ENCODE measurements at places on chromosomes 1 and 21.

DNA sequence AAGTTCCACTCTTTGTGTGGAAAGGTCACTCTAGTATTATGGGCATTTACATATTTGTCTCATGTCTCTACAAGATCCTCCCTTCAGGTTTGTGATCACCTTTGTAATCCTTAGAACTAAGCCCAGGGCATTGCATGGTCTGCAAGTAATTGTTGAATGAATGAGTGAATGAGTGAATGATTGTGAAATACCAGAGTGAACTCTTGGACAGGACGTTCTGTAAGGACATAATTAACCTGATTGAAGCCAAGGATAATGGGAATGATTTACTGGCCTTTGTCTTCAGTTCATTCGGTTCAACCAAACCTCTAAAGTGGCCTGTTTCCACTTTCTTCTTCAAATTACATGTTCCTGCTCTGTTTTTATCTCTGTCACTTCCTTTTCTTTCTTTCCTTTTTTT, 83.0 kb upstream of the TSPAN2 start:
- DNase-seq, result no peak

DNA sequence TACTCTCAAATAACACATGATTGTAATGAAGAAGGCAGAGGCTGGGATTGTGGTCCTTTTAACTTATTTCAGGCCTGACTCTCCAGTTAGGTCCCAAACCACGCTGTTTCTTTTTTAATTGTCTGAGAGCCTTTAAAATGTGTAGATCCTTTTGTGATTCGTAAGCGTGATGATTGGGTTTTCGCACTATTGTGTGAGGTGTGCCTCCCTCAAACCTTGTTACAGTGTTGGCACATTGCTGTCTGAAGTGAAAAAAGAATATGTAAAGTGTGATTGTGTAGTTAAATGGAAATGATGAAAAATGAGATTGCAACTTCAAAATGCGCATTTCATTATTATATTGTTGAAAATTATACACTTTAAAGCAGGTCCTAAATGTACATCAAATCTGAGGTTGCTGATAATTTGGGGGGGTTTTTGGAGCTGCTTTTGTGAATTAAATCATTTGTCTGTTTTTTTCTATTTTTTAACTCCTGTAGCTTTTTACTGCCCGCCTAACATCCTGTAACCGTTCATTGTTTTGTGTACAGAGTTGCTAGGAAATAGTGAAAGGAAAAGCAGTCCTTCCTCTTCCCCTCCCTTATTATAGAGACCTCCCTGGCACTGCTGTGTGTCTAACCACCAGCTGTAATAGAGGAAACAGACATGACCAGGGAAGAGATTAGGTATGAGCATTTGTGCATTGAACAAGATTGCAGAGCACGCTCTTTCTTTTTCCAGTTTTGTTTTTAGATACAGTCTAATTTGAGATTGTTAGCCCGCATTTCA, 43.3 kb downstream of the IARS2 start:
- no peak for DNase-seq

- DNase-seq, result no peak
Measured at GRCh38 chr1:216270086-216270773, 153.0 kb downstream of the USH2A start.

DNA sequence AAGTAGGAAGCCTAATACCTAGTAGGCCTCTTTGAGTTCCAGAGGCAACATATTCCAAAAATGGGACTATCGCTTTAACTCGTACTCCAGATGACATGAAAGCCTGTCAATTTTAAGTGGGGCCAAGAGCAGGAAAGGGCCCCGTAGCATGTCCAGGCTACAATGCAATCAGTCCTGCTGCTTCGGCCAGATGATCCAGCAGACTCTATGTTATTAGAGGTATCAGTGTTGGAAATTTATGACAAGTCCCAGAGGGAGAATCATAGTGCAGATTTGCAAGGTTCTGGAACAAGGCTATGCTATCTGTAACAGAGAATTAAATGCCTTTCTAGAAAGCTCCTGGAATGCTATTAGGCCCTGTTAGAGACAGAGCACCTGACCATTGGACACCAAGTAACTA, 56.7 kb upstream of the SRP9 start:
- DNase-seq, result no peak

- DNase-seq, result no peak
Measured at GRCh38 chr1:41622859-41623732, 138.6 kb upstream of the EDN2 start.

- peak; percentile 69 for DNase-seq
Measured at GRCh38 chr1:119713749-119714456, 2.2 kb downstream of the PHGDH start.

DNA sequence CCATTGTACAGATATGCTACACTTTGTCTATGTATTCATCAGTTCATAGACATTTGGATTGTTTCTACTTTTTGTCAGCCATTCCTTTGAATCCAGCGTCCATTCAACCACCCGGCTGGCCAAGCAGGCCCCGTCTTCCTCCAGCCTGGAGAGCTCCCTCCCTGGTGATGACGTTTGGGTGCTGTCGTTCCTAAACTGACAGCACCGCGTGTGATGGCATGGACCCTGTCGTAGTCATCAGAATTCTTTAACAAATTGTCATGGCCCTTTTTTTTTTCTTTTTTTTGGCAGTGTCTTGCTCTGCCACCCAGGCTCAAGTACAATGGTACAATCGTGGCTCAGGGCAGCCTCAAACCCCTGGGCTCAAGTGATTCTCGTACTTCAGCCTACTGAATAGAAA, 138.6 kb upstream of the ERRFI1 start:
- DNase-seq, result no peak

- DNase-seq, result no peak
Measured at GRCh38 chr1:232328486-232329102, 301.3 kb downstream of the SIPA1L2 start.

- DNase-seq, result no peak
Measured at GRCh38 chr1:160724465-160725242, 13.0 kb upstream of the CD48 start.

- no peak for DNase-seq
Measured at GRCh38 chr1:204181116-204181515, 15.0 kb upstream of the REN start.

- no peak for DNase-seq
Measured at GRCh38 chr1:17795081-17795809, 40.1 kb downstream of the ACTL8 start.

DNA sequence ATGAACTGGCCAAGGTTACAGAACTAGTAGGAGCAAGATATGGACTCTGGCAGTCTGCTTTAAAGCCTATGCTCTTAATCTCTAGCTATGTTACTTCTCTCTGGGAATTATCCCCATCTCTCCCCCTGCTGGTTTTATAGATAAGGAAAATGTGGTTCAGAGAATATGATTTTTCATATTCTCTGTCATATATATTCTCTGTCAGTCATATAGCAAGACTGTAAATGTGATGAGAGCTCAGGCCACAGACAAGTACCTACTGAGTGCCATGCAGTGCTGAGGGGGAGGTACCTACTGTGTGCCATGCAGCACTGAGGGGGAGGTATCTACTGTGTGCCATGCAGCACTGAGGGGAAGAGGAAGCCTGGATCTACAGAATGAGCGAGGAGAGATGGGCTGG, 220.3 kb upstream of the FGGY start:
- peak; percentile 60 for DNase-seq

DNA sequence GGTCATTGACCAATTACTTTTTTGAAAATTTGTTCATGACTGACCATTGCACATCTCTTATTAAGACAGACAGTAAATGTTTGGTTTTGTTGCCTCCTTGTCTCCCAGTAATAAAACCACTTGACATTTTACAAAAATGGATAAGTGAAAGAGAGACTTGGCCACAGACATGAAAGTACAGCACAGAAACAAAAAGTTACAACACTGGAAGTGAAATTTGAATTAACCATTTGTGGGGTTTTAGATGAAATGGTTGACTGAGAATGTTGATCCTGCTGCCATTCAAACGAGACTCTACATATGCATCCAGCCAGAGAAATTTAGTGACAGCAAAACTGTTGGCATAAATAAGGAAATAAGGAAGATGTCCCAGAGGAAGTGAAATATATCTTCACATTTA, 79.3 kb upstream of the B3GALT2 start:
- no peak for DNase-seq

- DNase-seq, result no peak
Measured at GRCh38 chr1:236419502-236419901, 25.4 kb downstream of the EDARADD start.

GRCh38 chr1:161171191-161171590, 5.0 kb downstream of the PPOX start:
- no peak for DNase-seq

DNA sequence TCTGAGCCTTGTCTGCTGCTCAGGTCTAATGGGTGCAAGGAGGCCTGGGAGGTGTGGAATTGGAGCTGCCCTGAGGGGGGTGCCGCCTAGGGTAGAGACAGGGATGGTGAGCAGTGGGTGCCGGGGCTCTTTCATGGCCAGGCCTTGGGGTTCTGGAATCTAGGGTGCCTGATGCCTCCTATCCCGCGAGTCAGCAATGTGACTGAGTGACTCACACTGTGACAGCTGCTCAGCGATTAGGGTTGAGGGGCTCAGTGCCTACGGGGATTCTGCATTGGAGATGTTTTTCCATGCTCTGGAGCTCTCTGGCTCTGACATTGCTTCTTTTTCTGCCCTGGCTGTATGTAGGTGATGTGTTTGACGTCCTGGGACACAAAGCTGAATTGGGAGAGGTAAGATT, 16.8 kb downstream of the ATP8B2 start:
- no peak for DNase-seq

DNA sequence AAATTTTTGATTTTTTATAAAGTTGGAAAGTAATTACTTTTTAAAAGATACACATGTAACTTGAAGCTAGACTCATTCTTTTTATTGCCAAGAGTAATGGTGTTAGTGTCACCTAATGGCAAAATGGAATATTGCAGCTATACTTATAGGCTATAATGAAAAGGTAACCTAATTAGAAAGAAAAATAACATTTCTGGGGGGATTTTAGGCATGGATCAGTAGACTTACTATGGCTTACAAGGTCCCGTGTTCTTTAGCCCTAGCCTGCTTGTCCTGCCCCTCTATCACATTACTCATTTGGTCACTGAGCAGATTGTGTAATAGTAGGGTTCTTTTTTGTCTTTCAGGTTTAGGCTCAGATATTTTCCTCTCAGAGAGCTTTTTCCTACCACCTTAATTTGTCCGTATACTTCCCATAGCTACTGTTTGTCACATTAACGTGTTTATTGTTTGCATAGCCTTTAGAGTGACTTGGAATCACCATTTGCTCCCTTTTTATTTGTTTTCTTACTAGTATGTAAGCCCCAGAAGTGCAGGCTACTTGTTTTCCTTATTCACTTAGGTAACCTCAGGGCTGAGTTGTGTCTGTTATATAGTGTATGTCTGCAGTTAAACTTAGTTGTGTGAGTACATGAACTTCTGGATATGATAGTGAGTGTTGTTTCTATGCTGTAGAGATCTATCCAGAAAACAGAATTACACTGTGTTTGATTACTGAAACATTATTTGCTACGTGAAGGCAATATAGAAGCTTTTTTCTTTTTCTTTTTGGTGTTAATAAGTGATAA, 58.7 kb downstream of the RABGAP1L start:
- peak; percentile 68 for DNase-seq

DNA sequence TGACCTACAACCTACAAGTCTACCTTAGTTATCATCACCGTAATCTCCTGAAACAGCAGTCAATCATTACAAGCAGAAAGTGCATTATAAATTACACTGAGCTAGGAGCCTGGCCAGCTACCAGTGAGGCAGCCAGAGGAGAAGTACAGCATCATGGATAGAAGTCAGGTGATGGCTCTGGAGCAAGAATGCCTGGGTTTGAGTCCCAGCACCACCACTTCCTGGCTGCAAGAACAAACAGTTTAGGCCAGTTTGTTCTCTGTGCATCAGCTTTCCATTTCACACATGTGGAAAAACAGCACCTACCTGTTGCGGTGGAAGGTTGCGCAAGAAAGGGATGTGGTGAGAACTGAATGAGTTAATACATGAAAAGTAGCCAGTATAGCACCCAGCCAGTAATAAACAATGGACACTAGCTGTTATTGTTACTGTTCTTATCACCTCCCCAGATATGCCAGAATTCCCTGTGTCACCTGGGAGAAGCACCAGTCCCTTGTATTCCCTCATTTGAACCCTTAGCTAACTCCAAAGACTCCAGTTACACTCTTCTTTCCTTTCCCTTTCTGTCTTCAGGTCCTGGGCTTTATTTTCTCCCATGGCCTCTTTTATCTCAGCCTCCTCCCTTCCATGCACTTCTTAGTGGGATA, 9.0 kb downstream of the CREG1 start:
- no peak for DNase-seq

DNA sequence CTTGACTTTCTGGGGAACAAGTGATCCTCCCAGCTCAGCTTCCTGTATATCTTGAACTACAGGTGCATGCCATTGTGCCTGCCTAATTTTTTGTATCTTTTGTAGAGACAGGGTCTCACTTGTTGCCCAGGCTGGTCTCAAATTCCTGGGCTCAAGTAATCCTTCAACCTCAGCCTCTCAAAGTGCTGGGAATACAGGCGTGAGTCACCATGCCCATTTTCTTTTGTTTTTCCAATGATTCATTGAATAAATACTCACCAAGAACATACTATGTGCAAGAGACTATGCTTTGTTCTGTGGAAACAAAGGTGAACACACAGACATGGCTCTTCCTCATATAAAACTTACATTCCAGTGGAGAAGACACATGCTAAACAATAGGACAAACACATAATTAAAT, 407.8 kb upstream of the DAB1 start:
- DNase-seq, result peak; percentile 19

- DNase-seq, result no peak
Measured at GRCh38 chr1:17755120-17755519, at the start of gene ACTL8. Gene ACTL8, plus strand, starts transcription at chr1:17755333. Its CDS starts 67,676 bp downstream, at chr1:17823009.

- no peak for DNase-seq
Measured at GRCh38 chr1:16275591-16275990, 38.6 kb upstream of the CPLANE2 start.

- peak; percentile 65 for DNase-seq
Measured at GRCh38 chr1:85573322-85573721, 7.2 kb upstream of the CCN1 start.

DNA sequence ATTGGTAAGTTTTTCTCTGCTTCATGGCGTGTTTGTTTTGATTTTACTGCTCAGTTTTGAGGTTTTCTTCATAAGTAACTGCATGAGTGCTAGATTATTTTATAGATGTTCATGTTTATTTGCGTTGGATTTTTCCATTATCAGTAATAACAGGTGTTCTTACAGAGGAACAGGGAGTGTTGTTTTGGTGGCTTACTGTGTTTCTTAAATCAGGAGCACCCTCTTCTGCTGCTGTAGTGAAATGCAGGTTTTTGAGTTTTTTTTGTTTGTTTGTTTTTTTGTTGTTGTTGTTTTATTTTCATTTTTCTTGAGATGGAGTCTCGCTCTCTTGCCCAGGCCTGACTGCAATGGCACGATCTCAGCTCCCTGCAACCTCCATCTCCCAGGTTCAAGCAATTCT, 32.6 kb downstream of the CTBS start:
- no peak for DNase-seq

DNA sequence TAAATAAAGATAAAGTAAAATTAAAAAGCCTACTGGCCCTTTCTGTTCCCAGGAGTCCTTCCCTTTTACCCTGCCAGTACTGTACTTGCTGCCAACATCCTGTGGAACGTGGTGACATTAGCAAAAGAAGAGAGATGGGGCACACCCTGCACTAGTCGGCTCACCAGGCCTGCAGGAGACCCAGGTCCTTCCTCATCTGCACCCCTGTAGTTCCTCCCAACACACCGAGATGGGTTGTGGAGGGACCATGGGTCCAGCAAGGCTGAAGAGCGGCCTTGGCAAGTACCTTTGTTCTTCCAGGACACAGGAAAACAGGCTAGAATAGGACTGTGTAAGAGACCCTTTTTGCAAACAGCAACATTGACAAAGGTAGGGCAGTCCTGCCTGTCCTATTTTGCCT, 98.7 kb upstream of the TMPRSS2 start:
- no peak for DNase-seq
